ENCODE measurements at places on chromosomes 3 and 15.

DNA sequence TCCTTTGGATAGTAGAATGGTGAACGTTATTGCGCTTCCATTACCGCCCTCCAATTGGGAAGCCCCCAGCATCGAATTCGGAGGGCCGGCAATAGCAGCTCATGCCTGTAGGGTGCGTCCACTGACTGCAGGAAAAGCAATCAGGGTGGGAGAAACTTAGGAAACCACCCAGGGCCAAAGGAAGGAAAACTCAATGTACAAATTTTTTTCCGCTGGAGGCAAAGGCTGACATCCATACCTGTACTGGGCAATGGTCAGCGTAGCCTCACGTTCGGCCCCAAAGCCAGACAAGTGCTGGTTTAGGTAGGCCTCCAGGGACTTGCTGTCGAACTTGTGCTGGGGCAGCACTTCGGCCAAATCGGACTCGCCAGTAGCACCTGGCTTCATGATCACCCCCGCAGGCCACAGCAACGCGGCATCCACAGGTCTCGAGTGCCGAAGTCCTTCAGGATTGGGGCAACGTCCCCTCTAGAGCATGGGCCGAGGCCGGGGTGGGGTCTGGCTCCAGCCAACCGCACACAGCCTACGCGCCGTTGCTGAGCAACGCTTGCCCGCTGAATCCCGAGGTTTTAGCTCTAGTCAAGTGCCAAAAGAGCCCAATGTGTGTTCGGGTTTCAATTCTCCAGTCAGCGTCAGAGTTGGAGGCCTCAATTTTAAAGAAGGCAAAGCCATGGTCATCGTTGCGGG lies at the start of gene ACAD11:
ACAD11 (minus strand) TSS at position 445 of the 687 bp plus-strand sequence; CDS start at position 387, 58 bp downstream.
- peak; percentile 43 for DNase-seq

GRCh38 chr3:156952011-156952410 lies 125.9 kb downstream of the LEKR1 start:
- DNase-seq: no peak

DNA sequence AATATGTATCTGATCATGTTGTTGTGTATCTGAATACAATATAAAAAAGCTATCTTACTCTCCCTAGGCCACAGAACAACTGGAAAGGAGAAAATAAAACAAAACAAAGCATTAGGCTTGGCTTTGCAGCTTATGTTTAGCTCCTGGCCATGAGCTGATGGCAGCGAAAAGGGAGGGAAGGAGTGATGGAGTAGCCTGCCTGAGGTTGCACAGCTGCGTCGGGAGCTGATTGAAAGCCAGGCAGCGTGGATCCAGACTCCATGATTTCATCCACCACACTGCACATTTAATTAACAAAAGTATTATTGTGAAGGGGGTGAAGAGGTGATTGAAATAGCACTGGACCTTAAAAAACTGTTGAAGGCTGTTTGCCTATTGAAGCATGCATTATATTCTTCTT lies 212.2 kb downstream of the GABRG3 start:
- no peak for DNase-seq

DNA sequence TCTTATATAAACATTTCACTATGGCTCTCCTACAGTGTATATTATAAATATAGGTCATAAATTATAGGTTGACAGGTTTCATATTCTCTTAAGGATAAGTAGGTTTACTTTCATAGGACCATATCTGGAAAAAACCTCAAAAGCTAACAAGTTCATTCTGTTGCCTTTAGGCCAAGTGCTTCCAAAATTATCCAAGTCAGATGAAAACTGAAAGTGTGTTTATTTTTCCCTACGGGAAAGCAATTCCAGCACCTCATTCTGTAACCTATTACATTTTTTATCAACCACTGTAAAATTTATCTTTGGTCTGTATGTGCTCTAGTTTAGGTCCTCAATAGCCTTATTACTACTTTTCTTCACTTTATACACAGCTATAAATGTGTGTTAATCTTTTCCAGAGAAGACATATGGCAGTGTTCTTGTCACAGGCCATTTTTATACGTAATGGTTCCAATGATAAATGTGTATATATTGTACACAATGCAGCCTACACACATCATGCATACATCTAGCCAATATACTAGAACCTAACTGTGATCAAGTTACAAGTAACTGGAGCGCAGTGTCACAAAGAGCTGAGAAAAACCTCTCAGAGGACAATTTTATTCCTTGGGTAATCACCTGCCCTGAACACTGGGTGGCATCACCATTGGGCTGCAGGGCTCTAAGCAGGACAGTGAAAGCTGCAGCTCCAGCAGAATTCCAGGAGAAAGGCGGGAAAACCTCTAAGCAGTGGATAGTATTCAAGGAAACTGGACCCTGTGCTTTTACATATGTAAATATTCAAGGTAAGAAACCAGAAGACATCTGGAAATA lies 251.3 kb downstream of the CTNNB1 start:
- DNase-seq: no peak

- no peak for DNase-seq
Observed at GRCh38 chr3:114329823-114330222, 36.0 kb downstream of the TIGIT start.

DNA sequence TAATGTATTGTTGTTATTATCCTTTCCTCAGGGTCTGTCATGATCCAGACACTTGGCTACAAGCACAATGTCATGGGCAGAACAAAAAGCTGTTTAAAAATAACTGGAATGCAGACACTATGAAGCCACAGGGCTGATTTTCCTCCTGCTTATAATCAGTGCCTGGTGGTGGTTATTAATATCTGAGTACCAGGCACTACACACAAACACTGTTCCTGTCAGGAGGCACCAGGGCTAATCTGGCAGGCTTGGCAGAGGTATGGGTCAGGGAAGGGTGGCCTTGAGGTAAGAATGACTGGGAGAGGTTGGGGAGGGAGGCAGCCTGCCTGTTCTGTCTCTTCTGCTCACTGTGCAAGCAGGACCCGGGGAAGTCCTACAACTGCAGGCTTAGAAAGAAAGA lies 67.2 kb downstream of the WDR76 start:
- no peak for DNase-seq

DNA sequence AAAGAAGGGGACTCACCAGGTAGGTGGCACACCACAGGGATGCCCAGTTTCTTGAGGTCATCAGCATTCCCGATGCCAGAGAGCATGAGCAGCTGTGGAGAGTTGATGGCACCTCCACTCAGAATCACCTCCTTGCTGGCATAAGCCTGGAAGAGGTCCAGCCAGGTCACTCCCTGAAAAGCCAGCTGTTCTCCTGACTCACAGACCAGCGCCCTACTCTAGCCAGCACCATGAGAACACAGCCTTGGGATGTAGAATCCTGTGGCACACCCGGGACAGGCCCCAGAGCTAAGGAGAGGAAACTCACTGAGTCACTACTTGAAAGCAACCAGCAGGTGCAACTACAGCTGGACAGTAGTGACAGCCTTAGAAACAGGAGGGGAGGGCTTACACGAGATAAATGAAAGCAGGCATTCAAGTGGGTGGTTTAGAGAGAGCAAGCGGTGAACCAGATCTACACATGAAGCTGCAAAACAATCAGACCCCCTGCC lies 24.5 kb downstream of the CHDH start:
- DNase-seq: no peak

DNA sequence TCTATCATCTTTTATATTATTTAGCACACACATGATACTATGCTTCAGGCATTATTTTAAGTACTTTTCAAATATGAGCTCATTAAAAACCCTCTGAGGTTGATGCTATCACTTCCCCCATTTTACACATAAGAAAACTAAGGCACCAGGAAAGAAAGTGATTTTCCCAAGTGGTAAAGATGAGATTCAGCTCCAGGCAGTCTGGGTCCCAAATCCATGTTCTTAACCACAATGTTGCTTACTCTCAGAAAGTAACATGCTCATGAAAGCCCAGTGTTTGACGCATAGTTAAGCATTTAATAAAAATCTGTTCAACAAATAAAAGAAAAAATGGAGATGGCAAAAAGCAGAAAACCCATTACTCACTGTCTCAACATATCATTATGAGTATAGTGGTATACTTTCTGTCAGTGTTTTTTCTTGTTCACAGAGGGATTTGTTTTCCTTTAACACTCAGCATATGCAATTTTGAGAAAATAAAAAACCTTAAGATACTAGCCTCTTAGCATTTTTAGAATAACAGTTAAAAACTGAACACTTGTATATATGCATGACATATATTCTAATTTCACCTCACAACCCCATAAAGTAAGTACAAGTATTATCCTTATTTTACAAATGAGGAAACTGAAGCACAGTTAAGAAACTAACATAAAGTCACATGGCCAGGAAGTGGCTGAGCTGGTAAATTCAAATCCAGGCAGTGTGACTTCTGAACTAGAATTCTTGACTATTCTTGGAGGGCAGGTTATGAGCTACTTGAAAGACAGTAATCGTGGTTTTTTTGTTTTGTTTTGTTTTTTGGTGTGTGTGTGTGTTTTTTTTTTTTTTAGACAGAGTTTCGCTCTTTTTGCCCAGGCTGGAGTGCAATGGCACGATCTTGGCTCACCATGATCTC lies 10.4 kb downstream of the PEAK1 start:
- no peak for DNase-seq

- no peak for DNase-seq
Observed at GRCh38 chr3:55085231-55085630, 157.4 kb upstream of the LRTM1 start.

DNA sequence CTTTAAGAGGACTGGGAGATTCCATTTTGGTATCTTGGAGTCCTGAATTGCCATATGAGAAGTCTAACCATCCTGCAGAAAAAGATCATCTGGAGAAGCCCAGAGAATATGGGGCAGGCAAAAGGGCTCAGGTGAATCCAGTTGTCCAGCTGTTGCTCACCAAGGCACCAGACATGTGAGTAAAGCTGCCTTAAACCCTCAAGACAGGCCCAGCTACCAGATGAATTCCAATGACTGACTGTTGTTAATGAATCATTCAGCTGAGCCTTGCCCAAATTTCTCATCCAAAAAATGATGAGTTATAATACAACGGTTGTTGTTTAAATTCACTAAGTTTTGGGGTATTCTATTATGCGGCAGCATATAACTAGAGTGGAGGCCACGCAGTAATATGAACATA lies 22.0 kb upstream of the NANOGP8 start:
- no peak for DNase-seq

DNA sequence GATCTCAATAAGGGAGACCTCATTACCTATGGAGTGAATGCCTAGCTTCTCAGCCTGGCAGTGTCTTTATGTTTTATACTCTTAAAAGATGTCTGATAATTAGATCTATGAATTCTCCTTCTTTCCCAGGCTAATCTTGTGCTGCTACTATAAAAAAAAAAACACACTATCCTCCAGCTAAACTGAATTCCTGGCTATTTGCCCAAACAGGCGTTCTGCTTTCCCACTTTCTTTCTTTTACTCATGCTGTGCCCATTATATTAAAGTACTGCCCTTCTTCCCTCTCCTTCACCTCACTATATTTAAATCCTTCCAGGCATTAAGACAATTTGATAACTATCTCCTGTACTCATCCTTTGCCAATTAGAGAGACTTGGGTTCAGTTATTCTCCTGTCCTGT lies 1134.9 kb downstream of the ROBO2 start:
- no peak for DNase-seq

GRCh38 chr3:142543307-142543706 lies 35.2 kb downstream of the ATR start:
- DNase-seq: no peak

DNA sequence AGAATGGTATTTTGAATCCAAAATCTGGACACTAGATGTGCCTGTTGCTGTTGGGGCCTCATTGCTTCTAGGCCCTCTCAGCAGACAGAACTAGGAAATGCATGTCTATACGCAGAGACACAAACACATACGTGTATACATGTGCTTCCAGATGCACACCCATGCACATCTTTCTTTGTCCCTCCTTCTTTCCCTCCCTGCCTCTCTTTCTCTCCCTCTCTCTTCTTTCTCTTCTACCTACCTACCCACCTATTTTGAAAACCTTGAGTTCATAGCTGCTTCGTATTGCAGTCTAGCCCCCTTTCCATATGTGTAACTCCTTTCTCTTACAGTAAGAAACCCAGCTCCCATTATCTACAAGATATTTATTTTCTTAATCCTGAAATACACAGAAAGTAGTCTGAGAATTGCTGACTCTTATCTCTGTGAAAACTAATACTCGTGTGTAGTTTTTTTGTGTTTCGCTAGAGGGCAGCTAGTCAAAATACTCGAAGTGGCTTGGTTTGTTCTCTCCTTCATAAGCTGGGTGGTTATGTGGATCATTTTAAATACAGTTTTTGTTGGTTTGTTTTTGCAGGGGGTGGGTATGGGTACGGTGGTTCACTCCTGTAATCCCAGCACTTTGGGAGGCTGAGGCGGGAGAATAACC lies 18.5 kb downstream of the RPL32 start:
- no peak for DNase-seq

- DNase-seq: no peak
Observed at GRCh38 chr3:159895430-159895829, 93.2 kb upstream of the IL12A start.

GRCh38 chr3:38139191-38139590 lies 730 bp downstream of the MYD88 start:
- DNase-seq: no peak

- no peak for DNase-seq
Observed at GRCh38 chr15:60690350-60690961, 211.5 kb upstream of the ICE2 start.

GRCh38 chr3:105539897-105540296 lies 173.2 kb downstream of the ALCAM start:
- no peak for DNase-seq

DNA sequence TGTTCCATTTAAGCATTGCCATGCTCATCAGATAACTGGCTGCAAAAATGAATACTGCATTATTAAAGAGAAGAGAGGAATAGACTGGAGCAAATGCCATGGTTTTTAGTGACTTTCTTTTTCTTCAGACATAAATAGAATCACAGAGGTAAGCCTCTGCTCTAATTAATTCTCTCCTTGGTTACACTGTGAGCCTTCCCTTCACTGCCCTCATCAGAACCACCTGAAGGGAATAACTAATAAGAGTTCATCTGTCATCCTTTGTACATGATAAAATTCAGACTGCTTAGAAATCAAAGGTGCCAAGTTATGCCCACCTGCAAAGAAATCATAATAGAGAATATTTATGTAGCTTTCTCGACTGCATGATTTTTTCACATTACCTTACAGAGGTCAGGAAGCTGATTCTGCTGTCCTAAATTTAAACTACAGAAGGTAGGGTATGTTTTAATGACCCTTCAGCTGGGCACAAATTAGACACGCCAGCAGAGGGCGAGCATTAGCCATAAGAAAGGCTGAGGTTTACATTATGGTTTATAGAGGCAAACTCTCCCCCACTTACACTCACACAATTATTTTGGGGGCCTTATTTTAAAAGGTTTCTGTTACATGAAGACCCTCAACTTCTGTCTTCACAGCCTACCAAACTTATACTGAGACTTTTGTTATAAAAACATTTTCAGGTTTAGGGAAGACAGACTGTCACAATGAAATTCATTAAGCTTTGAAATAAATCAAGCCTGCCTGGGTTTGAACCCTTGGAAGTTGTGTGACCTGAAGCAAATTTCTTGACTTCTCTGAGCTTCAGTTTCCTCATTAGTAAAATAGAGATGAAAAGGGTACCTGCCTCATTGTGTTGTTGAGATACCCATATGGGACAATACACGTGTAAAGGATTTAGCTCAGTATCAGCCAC lies 15.3 kb upstream of the UNC13C start:
- peak; percentile 5 for DNase-seq
